ENCODE measurements at places on chromosomes 12 and 14.
A peak's percentile ranks its signal among the peaks of the same experiment; 100 is the strongest.

- DNase-seq: no peak
These were observed 114.3 kb downstream of the ADCK1 start for GRCh38 chr14:77914073-77914721.

- no peak for DNase-seq
These were observed 84.0 kb downstream of the LRRC9 start for GRCh38 chr14:60003991-60004390.

DNA sequence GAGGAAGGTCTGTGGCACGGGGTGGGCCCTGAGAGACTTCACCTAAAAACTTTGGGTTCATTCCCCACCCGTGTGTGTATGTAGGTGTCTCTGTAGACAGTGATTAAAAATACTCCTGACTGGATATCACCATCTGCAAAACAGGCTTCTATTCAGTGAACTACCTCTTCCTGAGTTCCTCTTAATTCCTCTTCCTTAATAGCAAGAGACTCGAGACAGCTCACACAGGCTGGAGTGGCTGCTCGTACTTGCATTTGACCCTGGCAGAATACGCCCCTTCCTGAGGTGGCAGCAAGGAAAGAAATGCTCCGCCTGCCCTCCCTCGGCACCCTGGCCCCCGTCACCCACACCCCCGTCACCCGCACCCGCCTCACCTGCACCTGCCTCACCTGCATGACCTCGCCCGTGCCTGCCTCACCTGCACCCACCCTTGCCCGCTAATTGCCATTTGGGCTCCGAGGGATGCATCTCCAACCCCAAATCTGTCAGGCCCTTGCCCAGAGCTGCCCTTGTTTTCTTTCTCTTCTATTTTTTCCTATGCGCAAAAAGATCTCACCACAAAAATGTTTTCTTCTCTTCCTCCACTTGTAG lies 90.0 kb downstream of the FBXL14 start:
- DNase-seq: no peak

GRCh38 chr12:121723200-121723599 lies 10.6 kb downstream of the TMEM120B start:
- no peak for DNase-seq

DNA sequence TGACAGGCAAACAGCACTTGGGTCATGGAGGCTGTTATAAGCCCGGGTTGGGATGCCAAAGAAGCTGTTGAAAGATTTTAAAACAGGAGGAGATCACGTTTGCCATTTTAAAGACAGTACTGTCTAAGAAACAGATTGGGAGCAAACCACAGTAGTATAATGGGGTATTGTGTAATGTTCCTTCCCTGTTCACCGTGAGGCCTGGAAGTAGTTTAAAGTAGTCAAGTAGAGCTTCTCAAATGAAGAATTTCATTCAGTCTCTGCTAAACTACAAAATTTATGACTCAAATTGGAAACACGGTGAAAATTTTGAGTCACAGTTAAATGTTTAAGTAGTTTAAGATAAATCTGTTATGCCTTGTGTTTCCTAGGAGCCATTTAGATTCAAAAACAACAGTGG lies 35.8 kb downstream of the ATP2A2 start:
- DNase-seq: no peak

DNA sequence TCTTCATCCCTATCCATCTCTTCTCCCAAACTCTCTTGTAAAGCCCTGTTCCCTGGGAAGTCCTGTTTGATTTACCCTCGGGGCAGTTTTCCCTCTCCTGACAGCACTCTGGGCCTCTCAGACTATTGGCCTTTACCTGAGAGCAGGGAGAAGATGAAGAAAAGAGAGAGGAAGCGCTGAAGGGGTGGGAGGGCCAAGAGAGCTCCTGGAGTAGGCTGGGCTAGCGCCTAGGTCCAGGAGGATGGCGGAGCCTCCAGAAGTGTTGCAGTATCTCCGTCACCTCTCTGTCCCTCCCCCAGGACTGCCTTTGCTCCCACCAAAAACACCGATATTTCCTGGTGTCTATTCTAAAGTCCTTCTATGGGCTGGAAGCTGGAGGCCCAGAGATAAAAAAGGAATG lies 5.7 kb upstream of the IGFBP6 start:
- no peak for DNase-seq

DNA sequence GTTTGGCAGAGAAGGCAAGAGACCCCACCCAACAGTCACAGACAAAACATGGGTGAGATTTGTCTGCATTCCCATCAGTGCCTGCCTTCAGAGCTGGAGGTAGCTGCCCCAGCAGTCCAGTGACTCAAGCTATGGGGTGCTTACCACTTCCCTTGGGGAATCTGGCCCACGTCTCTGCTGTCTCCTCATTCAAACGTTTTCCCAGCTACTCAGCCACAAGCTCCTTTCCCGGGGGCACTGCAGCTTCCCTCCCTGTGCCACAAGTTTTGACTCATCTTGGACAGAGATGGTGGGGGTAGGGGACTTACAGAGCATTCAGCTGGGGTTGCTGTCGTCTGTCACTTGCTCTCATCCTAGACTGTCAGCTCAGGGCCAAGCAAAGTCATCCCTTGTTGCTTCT lies 66.6 kb downstream of the FBXL14 start:
- no peak for DNase-seq

- no peak for DNase-seq
These were observed 796.4 kb downstream of the MED13L start for GRCh38 chr12:115481141-115481540.

DNA sequence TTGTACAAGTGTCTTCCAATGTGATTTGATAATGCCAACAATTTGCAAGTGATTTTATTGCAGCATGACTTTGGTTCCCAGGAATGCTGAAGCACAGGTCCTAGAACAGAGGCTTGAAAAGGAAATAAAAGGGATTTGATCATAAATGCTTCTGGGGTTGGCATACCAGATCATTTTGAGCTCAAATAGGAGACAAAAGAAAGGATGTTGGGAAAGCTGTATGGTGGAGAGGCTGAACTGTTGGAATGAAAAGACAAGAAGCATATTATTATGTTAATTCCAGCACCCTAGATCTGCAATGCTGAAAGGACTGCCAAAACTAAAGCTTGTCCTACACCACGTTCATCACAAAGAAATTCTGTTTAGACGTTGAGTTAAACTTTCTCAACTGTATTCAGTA lies 143.1 kb downstream of the BICD1 start:
- DNase-seq: no peak

DNA sequence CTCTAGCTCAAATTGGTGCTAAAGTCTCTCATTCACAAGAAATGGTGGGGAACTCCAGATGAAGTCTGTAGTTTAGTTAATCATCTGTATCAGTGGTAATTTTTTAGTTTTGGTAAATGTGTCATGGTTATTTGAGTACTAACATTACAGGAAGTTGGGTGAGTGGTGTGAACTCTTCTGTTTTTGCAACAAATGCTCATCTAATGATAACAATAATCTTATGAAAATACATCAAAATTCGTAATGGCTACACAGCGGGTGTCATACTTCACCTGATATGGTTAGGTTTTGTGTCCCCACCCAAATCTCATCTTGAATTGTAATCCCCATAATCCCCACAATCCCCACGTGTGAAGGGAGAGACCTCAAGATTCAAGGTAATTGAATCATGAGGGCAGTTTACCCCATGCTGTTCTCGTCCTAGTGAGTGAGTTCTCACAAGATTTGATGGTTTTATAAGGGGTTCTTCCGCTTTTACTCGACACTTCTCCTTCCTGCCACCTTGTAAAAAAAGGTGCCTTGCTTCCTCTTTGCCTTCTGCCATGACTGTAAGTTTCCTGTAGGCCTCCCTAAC lies 209.3 kb upstream of the FOXN3 start:
- DNase-seq: no peak

- DNase-seq: no peak
These were observed 21.7 kb downstream of the TC2N start for GRCh38 chr14:91845652-91846051.

- DNase-seq: no peak
These were observed 159.9 kb upstream of the NOS1 start for GRCh38 chr12:117521346-117521745.

GRCh38 chr12:34390171-34390841 lies 368.0 kb downstream of the ALG10 start:
- DNase-seq: no peak

GRCh38 chr12:29146196-29146595 lies 2.9 kb upstream of the FAR2 start:
- no peak for DNase-seq

- no peak for DNase-seq
These were observed 58.0 kb upstream of the CDKN3 start for GRCh38 chr14:54338696-54339317.

DNA sequence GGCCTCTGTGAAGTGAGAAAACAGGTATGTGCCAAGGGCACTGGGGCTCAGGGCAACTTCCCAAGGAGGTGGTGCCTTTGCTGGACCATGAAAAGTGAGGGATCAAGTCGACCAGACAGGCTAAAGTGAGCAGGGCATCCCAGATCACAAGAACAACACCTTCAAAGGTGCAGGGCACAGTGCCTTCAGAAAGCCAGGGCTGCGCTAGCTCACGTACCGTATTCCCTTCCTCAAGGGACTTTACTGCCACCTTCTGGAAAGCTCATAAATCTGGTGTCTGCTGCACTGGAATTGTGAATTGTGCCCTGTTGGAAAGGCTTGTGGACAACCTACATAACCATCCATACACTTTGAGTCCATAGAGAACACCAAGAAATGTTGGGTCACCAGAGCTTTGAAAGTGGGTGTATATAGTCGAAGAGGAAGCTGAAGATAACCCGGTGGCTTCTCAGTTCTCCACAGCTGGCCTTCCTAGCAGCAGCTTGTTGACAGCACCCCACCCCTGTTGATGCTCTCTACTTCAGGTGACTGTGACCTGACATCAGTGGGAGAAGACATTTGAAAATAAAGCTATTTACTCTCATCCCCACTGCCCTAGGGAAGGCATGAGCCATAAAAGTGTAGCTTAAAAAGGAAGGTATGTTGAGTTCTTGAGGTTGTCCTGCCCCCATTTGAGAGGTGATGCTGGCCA lies 24.5 kb downstream of the FIGNL2 start:
- DNase-seq: peak; percentile 67

DNA sequence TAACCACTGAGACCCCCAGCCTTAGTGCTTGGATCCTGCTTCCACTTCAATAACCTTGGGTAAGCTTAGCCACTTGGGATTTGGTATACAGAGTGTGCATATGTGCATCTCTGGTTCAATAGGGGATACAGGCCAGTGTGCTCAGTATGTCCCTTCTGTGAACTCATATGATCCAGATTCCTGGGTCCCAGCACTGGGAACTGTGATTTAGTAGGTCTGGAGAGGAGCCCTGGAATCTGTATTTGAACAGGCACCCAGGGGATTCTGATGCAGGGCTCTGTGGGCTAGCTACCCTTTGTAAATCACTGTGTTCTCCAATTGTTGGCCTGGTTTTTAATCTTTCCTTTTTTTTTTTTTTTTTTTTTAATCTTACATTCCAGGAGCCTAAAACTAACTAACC lies 9.8 kb upstream of the RNU6-8 start:
- DNase-seq: no peak
